Nucleus accumbens (tissue), 56 donors: ENCODE measurements at places on chromosomes 11 and 22.
A peak's percentile ranks its signal among the peaks of the same experiment; 100 is the strongest.

DNA sequence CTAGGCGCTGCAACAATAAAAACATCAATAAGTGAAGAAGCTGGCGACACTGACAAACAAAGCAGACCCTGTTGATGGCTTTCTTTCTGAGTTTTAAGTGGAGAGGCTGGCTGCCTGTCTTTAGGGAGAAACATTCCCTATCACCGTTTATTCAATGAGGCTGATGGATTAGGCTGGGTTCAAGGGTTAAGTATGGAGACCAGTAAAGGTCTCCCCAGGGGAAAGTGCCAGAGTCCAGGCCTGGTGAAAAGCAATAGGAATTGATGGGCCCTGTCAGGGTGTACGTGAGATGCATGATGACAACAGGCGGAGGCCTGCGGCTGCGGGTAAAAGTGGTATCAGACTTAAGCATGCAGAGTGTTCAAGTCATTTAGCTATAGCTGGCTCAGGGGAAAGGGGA is 102.6 kb downstream of the ALX4 start:
- no peak for DNase-seq

GRCh38 chr22:23306926-23307325 is 126.6 kb downstream of the BCR start:
- DNase-seq: no peak

- peak; percentile 15 for DNase-seq
Measured at GRCh38 chr11:58513747-58514367, 6.0 kb upstream of the OR5B21 start.

DNA sequence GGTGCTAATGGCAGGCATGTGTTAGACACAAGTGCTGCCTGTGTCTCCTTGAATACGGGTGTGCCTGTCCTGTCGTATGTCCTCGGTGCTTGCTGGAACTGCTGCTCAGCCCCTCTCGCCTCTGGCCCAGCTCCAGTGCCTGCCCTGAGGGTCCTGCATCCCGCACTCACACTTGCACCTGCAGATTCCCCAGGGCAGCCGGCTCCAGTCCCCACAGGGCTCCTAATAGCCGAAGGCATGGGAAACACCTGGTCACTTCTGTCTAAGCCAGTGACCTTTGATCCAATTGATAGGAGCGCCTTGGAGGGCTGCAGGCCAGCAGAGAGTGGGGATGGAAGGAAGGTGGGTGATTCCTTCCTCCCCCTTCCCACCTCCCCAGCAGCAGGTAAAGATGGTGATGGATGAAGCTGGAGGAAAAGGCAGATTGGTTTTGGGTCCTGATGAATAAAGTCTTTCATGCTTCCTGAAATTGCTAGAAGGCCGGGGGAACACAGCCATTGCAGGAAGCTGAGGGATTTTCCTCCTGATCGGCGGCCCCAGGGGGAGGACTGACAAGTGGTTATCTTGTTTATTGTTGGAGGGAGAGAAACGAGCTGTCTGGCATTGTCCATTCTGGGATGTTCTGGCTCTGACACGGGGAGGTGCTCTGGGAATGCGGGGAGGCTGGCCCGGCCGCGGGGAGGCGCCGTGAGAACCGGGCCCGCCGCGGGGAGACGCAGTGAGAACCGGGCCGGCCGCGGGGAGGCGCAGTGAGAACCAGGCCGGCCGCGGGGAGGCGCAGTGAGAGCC is 110.9 kb upstream of the B3GAT1 start:
- DNase-seq: no peak

GRCh38 chr11:110279881-110280280 is 16.5 kb downstream of the RDX start:
- DNase-seq: no peak

- no peak for DNase-seq
Measured at GRCh38 chr11:8333376-8333775, 69.7 kb upstream of the LMO1 start.

- no peak for DNase-seq
Measured at GRCh38 chr11:68106165-68106940, 14.8 kb downstream of the CHKA start.

GRCh38 chr11:61334434-61335354 is 1.7 kb downstream of the TKFC start:
- DNase-seq: no peak

GRCh38 chr11:134401825-134402809 is 9.9 kb downstream of the B3GAT1 start:
- DNase-seq: no peak

DNA sequence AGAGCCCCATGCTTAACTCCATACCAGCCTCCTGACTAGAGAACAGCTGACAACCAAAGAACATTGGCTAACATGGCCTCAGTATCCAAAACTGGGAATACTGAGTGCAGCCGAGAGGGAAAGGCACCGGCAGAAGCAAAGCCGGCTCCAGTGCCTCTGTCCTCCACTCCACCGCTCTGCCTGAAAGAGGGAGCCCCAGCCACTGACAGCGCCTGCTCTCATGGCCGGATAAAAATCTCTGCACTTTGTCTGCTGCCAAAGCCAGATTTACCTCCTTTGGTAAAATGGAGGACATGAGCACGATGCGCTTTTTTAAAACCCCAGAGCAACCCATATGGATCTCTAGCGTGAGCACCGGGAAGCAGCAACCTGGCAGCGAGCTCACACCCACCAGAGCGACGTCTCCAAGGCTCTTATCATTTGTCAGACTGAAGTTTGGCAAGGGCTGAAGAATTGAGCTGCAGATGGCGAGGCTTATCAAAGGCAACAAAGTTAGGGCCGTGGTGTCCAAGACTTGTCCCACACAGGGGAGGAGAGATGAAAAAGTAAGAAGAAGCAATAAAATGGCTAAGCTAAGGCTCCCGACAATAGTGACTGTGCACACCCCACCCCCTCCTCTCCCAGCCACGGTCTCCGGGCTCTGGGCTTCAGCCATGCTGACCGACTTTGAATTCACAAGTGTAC is 71.4 kb downstream of the EFCAB6 start:
- no peak for DNase-seq

- DNase-seq: peak; percentile 9
Measured at GRCh38 chr11:12893787-12894672, 115.1 kb upstream of the RASSF10 start.

DNA sequence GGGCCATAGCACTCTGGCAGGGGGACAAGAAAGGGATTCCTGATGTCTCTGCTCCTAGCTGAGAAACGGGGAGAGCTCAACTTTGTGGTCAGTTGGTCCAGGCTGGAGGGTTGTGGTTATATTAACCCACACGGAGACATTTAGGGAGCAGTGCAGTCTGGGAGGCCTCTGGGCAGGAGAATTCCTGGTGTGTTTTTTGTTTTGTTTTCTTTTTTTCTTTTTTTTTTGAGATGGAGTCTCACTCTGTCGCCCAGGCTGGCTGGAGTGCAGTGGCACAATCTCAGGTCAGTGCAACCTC is 88.0 kb upstream of the SHISAL1 start:
- no peak for DNase-seq

DNA sequence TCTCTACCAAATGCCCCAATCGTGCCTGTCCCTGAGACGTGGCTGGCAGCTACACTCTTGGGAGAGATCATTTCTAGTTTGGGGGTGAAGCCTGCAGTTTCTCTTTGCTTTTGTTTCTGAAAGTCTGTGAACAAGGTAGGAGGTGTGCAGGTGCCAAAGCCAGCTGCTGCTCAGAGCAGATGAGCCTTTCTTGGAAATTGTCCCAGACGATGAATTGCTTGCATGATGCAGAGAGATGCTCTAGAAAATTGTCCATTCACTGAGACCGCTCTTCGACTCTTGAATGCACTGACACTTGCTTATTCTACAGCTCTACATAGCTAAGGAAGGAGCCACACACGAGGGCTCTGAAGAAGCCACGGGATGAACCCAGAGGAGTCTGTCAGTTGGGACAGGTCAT is 225.6 kb upstream of the E2F8 start:
- DNase-seq: no peak

GRCh38 chr11:47899801-47900200 is 51.7 kb upstream of the NUP160 start:
- no peak for DNase-seq

DNA sequence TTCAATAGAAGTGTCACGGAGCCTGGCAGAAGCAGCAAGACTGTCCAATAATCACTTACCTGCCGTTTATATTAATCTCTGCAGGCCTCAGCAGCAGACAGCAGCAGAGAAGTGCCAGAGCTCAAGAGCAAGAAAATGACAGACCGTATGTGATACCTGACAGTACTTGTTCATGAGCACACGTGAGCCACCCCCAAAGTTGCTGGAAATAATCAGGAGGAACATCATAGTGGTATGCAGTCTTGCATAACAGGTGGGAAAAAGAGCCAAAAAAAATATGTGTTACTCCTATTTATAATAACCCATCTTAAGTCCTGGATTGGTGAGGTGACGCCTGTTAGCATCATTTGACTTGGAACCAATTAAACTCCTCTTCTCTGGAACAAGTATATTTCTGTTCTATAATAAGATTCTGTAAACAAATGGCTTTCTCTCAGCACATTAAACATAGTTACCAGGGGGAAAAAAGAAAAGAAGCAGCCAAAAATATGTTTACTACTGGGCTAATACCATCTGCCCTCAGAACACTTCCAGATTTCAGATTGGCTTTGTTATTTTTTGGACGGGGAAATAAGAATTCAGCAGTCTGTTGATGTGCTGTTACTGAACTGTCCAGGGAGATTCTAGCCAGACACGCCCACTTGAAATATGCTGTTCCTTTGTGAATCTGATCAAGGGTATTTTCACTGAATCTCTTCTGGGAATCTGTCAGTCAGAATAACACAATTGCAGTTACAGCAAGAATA is 7.9 kb upstream of the SLN start:
- DNase-seq: no peak

DNA sequence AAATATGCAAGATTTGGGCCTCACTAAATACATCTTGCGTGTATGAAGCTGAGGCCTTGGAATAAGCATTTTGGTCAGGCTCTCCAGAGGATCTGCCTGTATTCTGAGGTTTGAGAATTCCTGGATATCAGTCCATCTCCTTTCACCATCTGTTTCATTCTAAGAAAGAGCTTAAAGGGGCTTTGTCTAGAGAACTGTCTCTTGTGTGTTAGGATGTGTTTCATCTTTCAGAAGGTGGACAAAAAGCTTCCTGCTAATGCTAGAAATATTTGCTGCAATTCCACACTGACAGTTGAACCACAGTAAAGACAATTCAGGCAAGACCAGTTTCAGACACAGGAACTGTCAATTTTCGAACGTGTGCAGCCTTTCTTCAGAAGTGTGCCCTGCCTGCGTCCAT is 185.4 kb downstream of the DBX1 start:
- no peak for DNase-seq

DNA sequence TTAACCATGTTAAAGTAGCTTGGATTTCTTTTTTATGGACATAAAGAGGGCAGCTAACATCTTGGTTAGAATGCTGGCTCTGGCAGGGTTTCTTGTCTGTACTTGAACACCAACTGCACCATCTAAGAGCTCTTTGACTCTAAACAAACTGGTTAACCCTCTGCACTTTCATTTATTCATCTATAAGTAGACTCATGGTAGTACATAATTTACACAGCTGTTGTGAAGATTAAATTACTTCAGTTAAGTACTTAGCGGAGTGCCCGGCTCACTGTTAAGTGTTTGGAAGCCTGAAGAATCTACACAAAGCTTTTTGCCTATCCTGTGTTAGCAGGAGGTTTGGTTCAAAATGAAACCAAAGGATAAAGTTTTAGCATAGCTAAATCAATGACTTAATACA is 846.2 kb upstream of the API5 start:
- no peak for DNase-seq

GRCh38 chr11:120516461-120517389 is 5.2 kb downstream of the GRIK4 start:
- DNase-seq: no peak

DNA sequence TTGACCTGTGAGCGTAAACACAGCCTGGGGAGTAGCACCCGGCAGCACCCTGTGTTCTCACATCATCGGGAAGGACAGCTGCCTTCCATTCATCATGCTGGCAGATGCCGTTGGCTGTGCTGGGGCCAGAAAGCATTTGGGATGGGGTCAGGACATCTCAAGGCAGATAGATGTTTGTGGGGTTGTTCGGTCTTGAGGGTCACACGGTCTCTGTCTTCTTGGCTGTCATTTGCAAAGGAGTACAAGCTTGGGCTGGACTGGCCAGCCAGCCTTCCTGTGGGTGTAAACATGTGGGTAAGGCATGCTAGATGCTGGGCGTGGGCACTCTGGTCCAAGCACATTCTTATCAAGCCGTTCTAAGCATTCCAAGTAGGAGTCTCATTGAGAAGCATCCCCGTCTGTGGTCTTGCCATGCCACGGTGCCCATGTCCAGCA is 81.4 kb downstream of the TBC1D22A start:
- no peak for DNase-seq

DNA sequence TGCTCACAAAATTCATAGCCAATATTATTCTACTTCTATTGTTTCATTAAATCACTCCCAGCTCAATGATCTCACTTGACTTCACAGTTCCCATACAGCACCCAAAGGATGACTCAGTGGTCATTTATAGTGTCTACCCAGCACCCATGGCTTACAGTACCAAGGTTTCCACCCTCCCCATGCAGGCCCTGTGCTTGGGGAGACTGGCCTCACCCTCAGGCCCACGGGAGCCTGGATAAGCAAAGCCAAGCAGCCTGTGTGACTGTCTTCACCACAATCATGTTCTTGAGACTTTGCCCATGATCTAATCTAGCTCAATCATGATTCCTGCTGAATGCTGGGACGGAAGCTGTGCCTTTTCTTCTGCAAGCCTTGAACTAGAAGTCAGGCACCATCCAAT is 97.6 kb downstream of the SLC36A4 start:
- DNase-seq: no peak

DNA sequence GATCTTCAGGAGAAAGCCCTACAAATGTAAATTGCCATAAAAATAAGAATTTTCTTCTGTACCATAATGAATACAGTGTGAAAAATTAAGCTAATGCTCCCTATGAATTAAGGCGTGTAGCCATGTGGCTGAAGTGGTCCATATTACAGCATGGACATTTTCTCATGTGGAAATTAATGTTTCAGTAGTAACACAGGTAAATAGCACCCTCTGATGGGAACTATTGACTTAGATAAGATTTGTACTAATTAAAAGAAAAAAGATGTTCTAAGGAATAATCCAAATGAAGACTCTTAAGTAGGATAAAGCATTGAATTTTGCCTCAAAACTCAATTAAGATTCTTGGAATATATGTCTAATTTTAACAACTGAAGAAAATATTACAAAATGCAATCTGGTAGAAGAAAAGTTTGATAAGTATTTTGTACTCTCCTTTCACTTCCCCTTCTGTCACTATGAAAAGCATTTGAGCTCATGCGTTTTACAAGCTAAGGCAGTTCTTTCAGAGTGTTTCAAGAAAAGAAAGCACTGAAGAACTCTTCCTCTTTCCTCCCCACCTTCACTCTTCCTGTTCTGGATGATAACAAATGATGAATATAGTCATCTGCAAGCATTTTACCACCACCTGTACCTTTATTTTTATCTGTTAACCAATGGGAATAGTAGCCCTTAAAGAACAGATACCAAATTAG is 9.9 kb upstream of the OR8D2 start:
- no peak for DNase-seq

- DNase-seq: no peak
Measured at GRCh38 chr22:25955323-25955722, 213.3 kb downstream of the MYO18B start.

DNA sequence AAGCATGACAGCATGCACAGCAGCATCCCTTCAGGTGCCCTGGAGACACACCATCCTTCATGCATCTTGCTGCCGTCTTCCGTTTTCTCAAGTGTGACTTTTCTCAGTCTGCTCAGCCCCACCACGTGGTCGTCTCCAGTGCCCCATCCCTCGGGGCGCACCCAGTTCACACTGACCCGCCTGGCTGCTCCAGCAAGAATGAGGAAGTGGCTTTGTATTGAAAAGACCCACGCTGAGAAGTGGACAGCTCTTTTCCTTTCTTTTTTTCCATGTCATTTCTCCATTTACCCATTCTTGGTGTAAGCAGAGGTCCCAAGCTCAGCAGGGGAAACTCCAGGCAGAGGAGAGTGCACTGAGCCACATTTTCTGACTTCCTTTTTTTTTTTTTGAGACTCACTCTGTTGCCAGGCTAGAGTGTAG is 14.5 kb downstream of the SERPINH1 start:
- DNase-seq: no peak
